T-cell (primary cell): ENCODE measurements at places on chromosomes 7 and 10.

GRCh38 chr7:114375907-114376306, 38.7 kb upstream of the FOXP2 start:
- no peak for DNase-seq

DNA sequence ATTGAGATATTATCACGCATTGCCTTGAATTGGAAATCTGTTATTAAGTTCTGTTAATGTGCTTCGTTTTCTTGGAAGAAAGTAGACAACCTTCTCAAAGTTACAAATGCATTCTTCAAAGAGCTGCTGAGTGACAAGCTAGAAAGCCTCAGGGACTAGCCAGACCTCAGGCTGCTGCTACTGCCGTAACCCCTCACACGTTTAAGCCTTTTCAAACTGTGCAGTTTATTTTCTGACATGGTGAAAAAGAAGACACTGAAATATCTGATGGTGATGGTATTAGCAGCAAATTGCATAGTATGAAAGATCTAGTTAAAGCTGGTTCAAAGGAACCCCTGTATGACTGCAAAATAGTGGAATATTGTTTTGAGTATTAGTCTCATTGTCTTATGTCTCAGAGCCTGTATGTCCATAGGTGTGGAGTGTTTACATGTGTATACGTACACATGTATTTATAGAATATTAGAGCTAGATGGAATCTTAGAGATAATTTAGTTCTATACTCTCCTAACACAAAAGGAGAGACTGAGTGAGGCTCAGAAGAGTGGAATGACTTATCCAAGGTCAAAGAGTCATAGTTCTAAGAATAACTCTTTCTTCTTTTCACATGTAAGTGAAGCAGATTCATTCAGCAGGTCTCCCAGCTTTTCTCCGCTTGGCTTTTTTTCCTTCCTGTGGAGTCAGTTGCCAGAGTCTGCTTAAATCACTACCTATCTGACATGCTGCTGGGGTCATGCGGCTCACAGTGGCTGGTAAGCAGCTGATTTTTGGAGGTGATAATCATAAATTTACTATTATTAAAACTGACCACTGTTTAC, 431.9 kb downstream of the PLXDC2 start:
- no peak for DNase-seq

DNA sequence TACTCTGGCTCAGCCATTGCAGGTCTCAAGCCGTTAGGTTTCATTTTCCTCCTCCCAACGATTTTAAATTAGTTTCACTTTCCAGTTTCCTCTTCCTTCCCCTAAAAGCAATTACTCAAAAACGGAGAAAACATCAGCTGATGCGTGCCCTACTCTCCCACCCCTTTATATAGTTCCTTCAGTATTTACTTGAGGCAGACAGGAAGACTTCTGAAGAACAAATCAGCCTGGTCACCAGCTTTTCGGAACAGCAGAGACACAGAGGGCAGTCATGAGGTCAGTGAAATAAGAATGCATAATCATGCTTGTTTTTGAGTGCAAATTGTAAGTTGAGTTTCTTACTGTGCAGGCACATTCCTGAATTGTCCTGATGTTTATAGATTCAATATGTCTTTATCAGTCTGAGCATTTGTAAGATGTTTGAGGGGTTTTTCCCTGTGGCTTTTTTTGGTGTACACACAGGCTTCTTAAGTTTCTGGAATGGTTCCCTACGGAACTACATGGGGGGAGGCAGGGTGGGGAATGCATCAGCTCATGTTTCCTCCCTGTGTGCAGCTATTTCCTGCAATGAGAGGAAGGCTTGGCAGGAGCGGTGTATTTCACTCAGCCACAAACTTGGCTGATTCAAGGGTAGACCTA, at the start of gene IFIT3:
TSS of gene IFIT3 (plus strand) at position 195 of the 639 bp plus-strand sequence. CDS start at position 272, 77 bp downstream.
- no peak for DNase-seq

DNA sequence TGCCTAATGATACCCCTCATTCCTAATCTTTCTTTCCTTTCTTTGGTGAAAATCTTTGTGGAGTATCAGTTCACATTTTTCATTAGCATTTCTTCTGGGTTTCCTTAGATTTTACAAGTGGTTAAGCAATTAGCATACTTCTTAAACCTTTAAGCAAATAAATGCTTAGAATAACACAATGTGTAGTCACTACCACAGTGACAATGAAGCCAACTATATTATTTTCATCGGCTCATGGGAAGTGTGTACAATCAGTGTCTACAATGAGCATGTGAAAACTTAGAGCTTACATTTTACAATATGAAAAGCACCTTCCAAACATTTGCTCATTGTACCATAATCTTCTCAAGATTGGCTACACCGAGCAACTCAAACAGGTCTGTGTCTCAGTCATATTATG, 176.2 kb upstream of the PLXNA4 start:
- no peak for DNase-seq

GRCh38 chr10:130459851-130460490, 323.8 kb downstream of the GLRX3 start:
- no peak for DNase-seq

DNA sequence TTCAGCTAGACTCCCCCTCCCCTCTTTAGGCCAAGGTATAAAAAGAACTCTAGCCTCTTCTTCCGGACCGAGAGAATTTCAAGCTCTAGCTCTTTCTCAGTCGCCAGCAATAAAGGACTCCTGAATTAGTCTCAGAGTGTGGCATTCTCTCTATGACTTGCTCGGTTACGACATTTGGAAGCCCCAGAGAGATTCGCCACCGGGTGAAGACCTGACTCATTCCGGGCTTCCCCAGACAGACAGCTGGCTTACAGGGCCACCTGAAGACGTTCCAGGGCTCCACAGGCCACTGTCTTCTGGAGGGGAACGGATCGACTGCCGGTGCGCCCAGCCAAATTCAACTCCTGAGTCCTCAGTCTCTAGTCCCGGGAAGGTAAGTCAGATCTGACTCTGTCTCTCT, at the start of gene AKR1B15:
TSS of gene AKR1B15 (plus strand) at position 234 of the 400 bp plus-strand sequence. CDS start 15,510 bp downstream, outside the sequence.
- DNase-seq = no peak

GRCh38 chr7:142508251-142508650, 241.0 kb upstream of the PRSS1 start:
- no peak for DNase-seq

- no peak for DNase-seq
Measured at GRCh38 chr10:126259760-126260479, 128.4 kb downstream of the ADAM12 start.

- no peak for DNase-seq
Measured at GRCh38 chr10:86363184-86363832, 3.3 kb downstream of the GRID1 start.

GRCh38 chr7:156496363-156496769, 144.2 kb upstream of the RNF32 start:
- no peak for DNase-seq

DNA sequence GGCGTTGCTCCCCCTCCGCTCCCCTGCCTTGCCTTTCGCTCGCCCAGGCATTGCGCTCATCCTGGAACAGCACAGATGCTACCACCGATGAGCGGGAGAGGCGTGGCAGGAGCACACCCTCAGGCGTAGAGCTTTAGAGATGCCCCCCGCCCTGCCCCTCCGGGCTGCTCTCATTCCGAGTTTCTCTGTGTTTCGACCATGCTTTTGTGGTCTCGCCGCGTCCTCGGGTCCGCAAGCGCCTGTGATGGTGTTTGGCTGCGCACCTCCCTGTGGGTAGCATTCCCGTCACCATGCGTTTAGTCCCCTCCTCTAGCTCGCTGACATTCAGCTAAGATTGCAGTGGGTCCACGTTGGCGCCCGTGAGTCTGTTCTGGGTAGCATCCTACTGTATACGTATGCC, 18.7 kb downstream of the NOM1 start:
- DNase-seq = no peak

GRCh38 chr10:119831656-119832055, 41.0 kb downstream of the MCMBP start:
- DNase-seq = no peak

DNA sequence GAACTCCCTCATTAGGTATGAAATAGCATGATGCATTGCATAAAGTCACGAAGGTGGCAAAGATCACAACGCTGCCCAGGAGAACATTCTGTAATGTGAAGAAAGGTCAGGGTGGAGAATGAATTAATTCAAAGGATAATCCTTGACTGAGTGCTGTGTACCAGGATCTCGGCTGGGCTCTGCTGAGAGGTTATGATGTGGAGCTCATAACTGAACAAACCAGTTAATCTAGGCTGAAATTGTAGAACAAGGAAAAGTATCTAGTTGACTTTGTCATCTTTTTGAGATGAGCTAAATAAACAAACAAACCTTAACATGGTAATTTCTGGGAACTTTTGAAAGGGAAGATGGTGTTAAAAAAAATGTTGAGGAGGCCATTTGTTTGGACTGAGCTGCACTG, 6.1 kb downstream of the MSMB start:
- DNase-seq = no peak

- no peak for DNase-seq
Measured at GRCh38 chr7:128895320-128895719, 15.2 kb downstream of the KCP start.

GRCh38 chr7:53050433-53050832, 15.0 kb downstream of the POM121L12 start:
- DNase-seq = no peak

DNA sequence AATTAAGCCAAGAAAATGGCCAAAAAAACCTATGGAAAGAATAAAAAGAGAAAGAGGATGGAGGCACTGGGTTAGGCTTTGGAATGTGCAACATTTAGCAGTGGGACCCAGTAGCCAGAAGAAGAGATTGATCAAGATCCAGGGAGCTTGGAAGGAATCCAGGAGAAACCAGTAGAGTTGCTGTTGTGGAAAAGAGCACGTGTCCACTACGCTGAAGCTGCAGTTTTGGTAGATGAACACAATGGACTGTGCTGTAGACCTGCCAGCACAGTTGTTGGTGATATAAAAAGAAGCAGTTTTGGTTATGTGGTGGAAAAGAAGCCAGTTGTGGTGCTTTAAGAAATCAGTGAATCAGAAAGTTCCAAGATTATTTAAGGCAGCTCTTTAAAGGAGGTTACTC, 802.2 kb upstream of the POM121L12 start:
- no peak for DNase-seq

DNA sequence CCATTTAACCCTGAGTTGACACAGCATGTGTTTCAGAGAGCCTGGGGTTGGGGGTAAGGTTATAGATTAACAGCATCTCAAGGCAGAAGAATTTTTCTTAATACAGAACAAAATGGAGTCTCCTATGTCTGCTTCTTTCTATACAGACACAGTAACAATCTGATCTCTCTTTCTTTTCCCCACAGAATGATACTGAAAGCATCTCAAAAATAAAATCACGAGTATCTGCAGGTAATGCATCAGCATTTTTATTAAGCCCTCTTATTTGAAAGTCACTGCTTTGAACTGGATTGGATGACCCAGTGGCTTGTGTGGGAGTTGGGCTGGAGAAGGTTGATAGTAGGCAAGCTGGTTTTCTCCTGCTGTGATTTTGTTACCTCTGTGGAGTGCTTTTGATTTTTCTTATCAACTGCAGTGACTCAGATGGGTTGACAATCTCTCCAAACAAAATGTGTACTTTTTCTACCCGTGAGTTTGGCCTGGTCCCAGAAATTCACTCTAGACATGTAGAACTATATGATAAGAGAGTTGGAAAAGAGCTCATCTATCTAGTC, 253.5 kb upstream of the PRKCQ start:
- DNase-seq = no peak

DNA sequence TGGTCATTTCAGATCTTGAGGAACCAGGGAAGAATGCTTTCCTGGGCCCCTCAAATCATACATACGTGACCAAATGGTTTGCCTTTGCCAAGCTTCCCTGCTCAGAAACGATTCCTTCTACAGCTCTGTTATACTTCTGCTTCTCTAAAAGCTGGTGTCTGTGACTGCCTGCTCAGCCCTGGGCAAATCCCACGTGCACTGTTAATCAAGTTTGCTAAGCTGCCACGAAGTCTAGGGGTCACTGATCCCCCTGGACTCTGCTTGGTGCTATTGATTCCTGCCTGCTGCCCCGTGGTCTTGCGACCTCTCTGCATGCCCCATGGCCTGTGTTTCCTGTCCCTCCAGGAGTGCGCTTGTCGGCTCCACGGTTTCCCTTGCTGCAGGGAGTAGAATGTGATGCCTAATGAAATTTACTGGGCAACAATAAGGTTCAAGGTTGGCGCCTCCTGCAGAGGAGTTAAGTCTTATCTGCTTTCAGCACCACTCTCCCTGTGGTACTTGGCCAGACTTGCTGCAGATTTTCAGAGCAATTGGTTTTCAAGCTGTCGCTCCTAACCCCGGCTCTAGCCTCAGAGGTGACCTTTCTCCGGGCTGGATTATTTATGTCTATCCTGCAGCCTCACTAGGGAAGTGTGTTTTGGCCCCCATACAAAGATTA, 201.6 kb upstream of the FZD8 start:
- no peak for DNase-seq

DNA sequence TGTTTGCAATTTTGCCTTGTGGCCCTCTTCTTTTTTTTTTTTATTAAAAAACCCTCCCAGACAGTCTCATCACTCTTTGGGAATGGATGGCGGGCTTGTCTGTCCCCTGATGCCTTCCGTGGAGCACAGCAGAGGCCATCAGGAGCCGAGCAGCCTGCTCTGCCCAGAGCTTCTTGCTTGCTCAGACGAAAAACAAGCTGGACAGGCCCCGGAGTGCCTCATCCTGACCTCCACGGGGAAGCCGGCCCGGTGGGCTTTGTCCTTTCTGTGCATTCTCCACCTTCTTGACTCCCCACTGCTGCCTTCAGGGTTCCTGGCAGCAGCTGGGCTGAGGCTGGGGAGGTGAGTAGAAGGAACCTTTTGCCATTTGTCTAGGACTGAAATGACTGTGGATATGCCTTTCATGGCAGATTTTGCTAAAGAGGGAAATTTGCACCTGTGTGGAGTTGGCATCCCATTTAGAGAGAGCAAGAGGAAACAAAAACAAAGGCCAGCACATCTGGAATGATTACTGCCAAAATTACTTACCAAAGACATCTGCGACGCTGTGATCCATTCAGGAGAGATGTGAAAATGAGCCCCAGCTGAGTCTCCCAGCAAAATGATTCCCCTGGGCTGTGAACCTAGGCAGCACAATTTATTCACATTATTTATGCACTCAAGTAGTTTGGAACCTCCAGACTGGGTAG, 108.3 kb downstream of the AOAH start:
- DNase-seq = no peak

DNA sequence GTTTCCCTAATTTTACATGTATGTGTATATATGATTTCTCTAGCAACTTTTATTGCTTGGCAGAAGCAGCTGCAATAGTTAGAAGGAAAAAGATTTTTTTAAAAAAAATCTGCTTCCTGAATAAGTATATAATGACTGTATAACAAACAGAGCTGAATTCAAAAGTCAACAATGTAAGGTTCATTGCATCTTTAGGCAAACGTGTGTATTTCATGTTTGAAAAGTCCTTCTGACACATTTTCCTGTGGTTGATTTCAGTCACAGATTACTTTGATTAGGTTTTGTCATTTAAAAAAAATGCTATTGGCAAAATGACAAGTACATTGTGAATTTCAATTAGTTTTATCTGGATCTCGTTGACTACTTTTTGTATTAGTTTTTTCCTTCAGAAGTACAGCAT, 231.0 kb downstream of the CSTF2T start:
- DNase-seq = no peak
